ENCODE measurements at places on chromosomes 1 and 21.

- H3K4me3 ChIP-seq, result no peak overlapping the region
- H3K4me1 ChIP-seq, result peaks cover 3% of the 10 kb centered on the region
- DNase-seq, result no peak
- H3K27ac ChIP-seq, result no peak overlapping the region
These were observed 98.7 kb upstream of the RGS1 start for GRCh38 chr1:192476802-192477298.

- peaks cover under 1% of the 10 kb centered on the region for H3K4me1 ChIP-seq
- H3K27ac ChIP-seq, result no peak overlapping the region
- no peak for DNase-seq
These were observed 381.0 kb downstream of the HHAT start for GRCh38 chr1:210709701-210710100.

GRCh38 chr1:56063461-56063860 is 515.9 kb downstream of the PLPP3 start:
- DNase-seq, result no peak
- H3K27me3 ChIP-seq, result no peaks in the 10 kb centered on the region
- no peak overlapping the region for H3K4me3 ChIP-seq
- H3K36me3 ChIP-seq, result no peaks in the 10 kb centered on the region
- no peaks in the 10 kb centered on the region for H3K4me1 ChIP-seq

- no peak for DNase-seq
- H3K4me3 ChIP-seq, result peak overlapping the region; percentile 48
- H3K27ac ChIP-seq, result peak overlapping the region; percentile 85
- H3K36me3 ChIP-seq, result peaks cover 52% of the 10 kb centered on the region
- peaks cover 87% of the 10 kb centered on the region for H3K4me1 ChIP-seq
- H3K27me3 ChIP-seq, result no peaks in the 10 kb centered on the region
These were observed 153.3 kb downstream of the TOMM20 start for GRCh38 chr1:234975122-234975940.

- no peaks in the 10 kb centered on the region for H3K4me1 ChIP-seq
- H3K27me3 ChIP-seq, result no peaks in the 10 kb centered on the region
- no peaks in the 10 kb centered on the region for H3K36me3 ChIP-seq
- H3K4me3 ChIP-seq, result no peak overlapping the region
- no peak for DNase-seq
These were observed 494.7 kb upstream of the ADGRL2 start for GRCh38 chr1:81305997-81306452.

GRCh38 chr1:89820422-89821321 is at the start of gene LRRC8D:
LRRC8D (plus strand) TSS chr1:89821032; CDS start chr1:89933069, 112,037 bp downstream.
- H3K4me1 ChIP-seq, result peaks cover 23% of the 10 kb centered on the region
- H3K27ac ChIP-seq, result peak within 1 kb of the TSS; percentile 66
- peaks cover 13% of the 10 kb centered on the region for H3K27me3 ChIP-seq
- DNase-seq, result peak; percentile 66
- peak within 1 kb of the TSS; percentile 84 for H3K4me3 ChIP-seq
- H3K36me3 ChIP-seq, result peaks cover 13% of the 10 kb centered on the region

- no peak overlapping the region for H3K4me3 ChIP-seq
- no peak overlapping the region for H3K27ac ChIP-seq
- no peaks in the 10 kb centered on the region for H3K4me1 ChIP-seq
- no peak for DNase-seq
These were observed 378.0 kb upstream of the VAMP3 start for GRCh38 chr1:7393136-7393535.

- no peak for DNase-seq
- no peak overlapping the region for H3K27ac ChIP-seq
- H3K4me3 ChIP-seq, result no peak overlapping the region
- H3K27me3 ChIP-seq, result no peaks in the 10 kb centered on the region
These were observed 18.9 kb downstream of the SDE2 start for GRCh38 chr1:225980005-225980836.

DNA sequence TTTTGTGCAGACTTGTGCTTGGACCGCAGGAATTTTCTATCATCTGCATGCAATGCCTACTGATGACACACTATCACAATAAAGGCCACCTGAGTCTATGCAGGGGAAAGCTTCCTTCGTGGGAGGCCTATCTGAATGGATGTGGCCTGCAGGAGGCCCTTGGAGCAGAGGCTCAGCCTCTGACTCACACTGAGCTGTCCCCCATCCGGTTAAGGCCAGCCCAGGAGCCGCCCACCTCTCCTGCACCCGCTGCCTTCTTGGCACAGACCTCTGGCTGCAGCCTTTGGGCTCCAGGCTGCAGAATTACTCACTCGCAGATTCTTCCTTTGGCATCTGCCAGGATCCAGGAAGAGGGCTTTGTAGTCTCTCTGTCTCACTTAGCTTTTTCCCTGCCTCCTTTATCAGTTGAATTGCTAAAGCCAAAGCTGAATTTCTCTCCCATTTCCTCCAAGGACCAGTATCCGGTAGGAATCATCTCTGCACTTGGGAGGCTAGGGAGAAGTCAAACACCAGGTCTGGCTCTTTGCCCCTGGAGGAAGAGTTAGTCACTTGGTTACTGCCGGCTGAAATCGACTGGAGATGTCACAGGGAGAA is 65.1 kb upstream of the JUN start:
- H3K36me3 ChIP-seq, result no peaks in the 10 kb centered on the region
- no peak for DNase-seq
- peaks cover 3% of the 10 kb centered on the region for H3K27me3 ChIP-seq
- no peak overlapping the region for H3K4me3 ChIP-seq
- no peak overlapping the region for H3K27ac ChIP-seq

GRCh38 chr1:81144240-81144825 is 656.4 kb upstream of the ADGRL2 start:
- no peak overlapping the region for H3K27ac ChIP-seq
- H3K4me3 ChIP-seq, result no peak overlapping the region
- H3K4me1 ChIP-seq, result no peaks in the 10 kb centered on the region
- no peaks in the 10 kb centered on the region for H3K36me3 ChIP-seq
- DNase-seq, result no peak
- no peaks in the 10 kb centered on the region for H3K27me3 ChIP-seq

GRCh38 chr1:155529109-155529508 is 33.5 kb downstream of the ASH1L start:
- no peak overlapping the region for H3K27ac ChIP-seq
- H3K4me3 ChIP-seq, result no peak overlapping the region
- H3K36me3 ChIP-seq, result peaks cover 28% of the 10 kb centered on the region
- peaks cover 21% of the 10 kb centered on the region for H3K4me1 ChIP-seq

- H3K27ac ChIP-seq, result no peak overlapping the region
- no peak for DNase-seq
- H3K4me3 ChIP-seq, result no peak overlapping the region
- no peaks in the 10 kb centered on the region for H3K4me1 ChIP-seq
- peaks cover 43% of the 10 kb centered on the region for H3K36me3 ChIP-seq
These were observed 10.8 kb upstream of the SHISA4 start for GRCh38 chr1:201877877-201878401.

DNA sequence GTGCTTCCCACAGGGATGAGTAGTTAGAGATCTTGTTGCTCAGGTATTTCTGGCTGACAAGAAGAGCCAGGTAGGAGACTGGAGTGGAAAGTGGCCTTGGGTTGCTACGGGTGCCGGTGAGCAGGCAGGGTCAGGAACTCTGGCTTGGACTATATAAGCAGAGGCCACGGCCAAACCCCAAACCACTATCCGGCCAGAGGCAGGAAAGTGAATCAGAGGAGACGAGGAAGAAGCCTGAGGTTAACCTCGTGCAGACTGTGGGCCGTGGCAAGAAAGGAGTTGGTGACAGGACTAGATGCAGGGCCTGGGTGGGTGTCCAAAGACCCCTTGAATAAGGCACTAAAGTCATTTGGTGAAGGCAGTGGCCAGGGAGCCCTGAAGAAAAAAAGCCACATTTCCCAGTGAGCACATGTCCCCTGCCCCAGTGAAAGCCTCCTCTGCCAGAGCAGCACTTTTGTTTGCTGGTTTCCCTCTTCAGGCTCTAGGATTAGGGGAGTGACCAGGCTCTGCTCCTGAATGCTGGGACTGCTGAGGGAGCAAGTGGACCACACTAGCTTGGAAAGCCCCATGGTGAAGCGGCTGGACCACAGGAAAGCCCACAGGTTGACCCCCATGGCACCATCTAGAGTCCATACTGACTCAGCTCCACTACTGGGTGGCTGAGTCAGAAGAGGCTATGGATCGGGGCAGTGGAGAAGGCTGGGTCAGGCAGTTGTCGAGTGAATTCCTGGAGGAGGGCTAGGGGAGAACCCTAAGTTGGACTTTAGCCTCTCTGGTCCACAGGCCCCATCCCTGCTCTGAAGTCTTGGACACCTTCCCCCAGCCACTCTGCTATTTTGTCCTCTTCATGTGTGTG is 23.4 kb downstream of the CSF1 start:
- H3K27me3 ChIP-seq, result peaks cover 3% of the 10 kb centered on the region
- H3K4me3 ChIP-seq, result no peak overlapping the region
- H3K27ac ChIP-seq, result peak overlapping the region; percentile 75
- H3K36me3 ChIP-seq, result peaks cover 19% of the 10 kb centered on the region
- peaks cover 7% of the 10 kb centered on the region for H3K4me1 ChIP-seq
- DNase-seq, result no peak

DNA sequence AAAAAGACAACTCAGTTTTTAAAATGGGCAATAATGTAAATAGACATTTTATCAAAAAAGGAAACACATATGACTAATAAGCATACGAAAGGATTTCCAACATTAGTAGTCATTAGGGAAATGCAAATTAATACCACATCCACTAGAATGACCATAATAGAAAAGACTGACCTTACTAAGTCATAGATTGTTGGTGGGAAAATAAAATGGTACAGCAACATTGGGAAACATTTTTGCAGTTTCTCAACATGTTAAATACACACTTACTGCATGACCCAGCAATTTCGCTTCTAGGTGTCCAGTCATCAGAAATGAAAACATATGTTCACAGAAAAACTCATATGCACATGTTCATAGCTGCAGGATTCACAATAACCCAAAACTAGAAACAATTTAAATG is 29.9 kb upstream of the SLC44A3 start:
- H3K36me3 ChIP-seq, result no peaks in the 10 kb centered on the region
- peaks cover 10% of the 10 kb centered on the region for H3K4me1 ChIP-seq
- DNase-seq, result no peak
- peaks cover 28% of the 10 kb centered on the region for H3K27me3 ChIP-seq
- no peak overlapping the region for H3K27ac ChIP-seq
- no peak overlapping the region for H3K4me3 ChIP-seq

- H3K4me3 ChIP-seq, result no peak overlapping the region
- H3K36me3 ChIP-seq, result peaks cover 88% of the 10 kb centered on the region
- peaks cover 60% of the 10 kb centered on the region for H3K4me1 ChIP-seq
These were observed 35.7 kb downstream of the MRPS6 start for GRCh38 chr21:34109075-34109474.

DNA sequence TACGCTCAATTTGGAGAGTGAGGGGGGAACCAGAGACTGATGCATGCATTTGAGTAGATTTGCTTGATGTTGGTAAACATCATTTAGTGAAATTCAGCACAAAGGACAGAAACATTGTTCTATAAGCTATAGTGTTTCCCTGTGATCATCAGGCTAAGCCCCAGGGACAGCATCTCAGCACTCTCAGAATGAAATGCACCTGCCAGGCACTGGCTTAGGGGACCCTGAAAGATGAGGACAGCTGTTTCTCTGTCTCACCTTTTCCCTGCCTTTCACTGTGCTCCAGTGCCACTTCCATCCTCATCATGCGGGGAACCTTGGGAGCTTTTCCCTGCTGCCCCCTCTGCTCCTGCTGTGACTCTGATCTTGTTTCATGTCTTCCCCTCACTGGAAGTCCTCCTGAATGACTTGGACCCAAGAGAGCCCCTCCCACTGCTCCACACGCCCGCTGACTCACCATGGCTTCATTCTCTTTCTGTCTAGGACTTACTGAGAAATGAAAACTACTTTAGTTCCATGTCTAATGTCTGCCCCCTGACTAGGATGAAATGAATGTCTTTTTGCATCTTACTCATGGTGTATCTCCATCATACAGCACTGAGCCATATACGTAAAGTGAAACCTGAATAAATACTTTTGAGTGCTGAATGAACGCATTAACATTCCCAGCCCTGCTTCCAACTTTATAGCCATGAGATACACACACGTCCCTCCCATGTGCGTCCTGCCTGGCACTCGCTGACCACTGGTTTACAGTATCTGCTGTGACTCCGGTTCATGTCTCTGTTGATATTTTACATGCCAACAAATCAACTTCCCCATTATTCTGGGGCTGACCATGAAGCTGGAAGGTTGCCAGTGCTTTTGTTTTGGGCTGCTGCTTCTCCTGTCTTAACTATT is 182.0 kb downstream of the PCP4 start:
- no peak for DNase-seq
- no peaks in the 10 kb centered on the region for H3K27me3 ChIP-seq
- no peak overlapping the region for H3K27ac ChIP-seq
- no peak overlapping the region for H3K4me3 ChIP-seq

DNA sequence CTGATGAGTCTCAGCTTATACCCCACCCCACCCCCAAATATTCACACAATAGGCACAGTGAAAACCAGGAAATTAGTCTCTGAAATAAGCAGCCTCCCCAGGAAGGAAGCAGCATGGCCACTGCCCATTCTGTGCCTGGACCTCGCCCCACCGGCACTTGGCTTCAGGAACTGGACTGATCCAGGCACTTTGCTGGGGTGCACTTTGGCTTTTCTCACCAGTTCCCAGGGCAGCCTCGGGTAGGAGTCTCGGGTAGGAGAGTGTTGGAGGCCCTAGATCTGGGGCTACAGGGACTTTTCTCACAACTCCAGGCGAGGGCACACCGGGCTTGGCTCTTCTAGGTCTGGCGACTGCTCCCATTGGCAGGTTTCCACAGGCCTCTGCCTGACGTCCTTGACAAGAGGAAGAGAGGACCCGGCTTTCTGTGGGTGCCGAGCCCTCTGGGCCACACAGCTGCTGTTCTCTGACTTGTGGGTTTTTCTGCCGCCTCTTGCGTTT is 18.7 kb downstream of the ADARB1 start:
- H3K4me1 ChIP-seq, result peaks cover 35% of the 10 kb centered on the region
- no peaks in the 10 kb centered on the region for H3K27me3 ChIP-seq
- no peak overlapping the region for H3K4me3 ChIP-seq
- DNase-seq, result no peak
- H3K27ac ChIP-seq, result no peak overlapping the region

GRCh38 chr1:27606708-27607238 is 2.8 kb upstream of the AHDC1 start:
- DNase-seq, result no peak
- H3K4me1 ChIP-seq, result peaks cover 22% of the 10 kb centered on the region
- H3K4me3 ChIP-seq, result no peak overlapping the region
- peaks cover 3% of the 10 kb centered on the region for H3K27me3 ChIP-seq
- no peaks in the 10 kb centered on the region for H3K36me3 ChIP-seq
- no peak overlapping the region for H3K27ac ChIP-seq

DNA sequence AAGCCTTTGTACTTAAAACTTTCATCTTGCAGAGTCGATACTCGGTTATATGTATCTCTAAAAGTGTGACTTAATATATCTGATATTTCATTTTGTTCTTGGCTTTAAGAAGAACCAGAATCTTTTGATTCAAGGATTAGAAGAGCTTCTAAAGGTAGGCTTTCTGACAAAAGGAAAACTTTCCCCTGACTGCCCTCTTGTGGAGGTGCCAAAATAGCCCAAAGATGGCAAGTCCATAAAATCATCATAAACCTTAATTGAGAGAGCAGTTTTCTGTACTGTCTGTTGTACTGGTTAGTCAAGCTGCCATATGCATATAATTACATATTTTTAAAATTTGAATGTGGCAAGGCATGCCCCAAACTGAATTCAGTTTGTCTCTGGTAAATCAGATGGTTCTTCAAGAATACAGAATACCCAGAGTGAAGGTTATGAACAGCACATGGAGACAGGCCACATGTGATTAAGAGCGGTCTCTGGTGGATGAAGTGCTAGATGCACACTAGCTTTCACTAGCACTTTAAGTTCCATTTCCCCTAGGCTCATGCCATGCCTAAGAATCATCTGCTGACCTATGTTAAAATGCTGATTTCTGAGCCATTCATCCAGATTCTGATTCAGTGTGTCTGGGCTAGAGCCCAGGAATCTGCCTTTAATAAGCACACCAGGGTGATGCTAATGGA is 27.7 kb upstream of the ELAVL4 start:
- no peak overlapping the region for H3K27ac ChIP-seq
- no peak overlapping the region for H3K4me3 ChIP-seq
- no peaks in the 10 kb centered on the region for H3K4me1 ChIP-seq
- DNase-seq, result no peak
- no peaks in the 10 kb centered on the region for H3K27me3 ChIP-seq
